M059J (cell line): ENCODE measurements at places on chromosomes 13 and 19.

DNA sequence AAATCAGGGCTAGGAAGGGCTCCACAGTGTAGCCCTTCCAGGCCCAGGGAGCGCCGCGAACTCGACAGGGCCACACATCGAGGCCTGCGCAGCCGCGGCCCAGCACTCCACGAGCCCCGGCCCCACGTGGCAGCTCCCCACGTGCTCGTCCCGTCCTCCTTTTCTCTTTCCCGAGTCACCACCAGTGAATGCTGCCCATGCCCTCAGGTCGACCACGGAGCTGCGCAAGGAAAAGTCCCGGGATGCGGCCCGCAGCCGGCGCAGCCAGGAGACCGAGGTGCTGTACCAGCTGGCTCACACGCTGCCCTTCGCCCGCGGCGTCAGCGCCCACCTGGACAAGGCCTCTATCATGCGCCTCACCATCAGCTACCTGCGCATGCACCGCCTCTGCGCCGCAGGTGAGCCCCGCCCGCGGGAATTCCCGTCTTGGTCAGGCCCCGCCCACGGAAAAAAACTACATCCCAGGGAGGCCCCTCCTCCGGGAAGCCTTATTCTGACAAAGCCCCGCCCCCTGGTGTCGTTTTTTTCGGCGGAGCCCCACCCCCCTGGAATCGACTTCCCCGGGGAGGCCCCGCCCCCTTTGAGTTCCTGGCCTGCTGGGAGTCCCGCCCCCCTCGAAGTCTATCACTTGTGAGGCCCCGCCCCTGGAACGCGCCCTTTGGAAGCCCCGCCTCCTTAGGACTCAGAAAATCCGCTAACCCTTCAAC is 7.0 kb downstream of the HIF3A start:
- DNase-seq = no peak

GRCh38 chr19:29503140-29503758 is 22.5 kb upstream of the VSTM2B start:
- no peak for DNase-seq

GRCh38 chr13:59337070-59337469 is 826.7 kb downstream of the DIAPH3 start:
- DNase-seq = no peak

DNA sequence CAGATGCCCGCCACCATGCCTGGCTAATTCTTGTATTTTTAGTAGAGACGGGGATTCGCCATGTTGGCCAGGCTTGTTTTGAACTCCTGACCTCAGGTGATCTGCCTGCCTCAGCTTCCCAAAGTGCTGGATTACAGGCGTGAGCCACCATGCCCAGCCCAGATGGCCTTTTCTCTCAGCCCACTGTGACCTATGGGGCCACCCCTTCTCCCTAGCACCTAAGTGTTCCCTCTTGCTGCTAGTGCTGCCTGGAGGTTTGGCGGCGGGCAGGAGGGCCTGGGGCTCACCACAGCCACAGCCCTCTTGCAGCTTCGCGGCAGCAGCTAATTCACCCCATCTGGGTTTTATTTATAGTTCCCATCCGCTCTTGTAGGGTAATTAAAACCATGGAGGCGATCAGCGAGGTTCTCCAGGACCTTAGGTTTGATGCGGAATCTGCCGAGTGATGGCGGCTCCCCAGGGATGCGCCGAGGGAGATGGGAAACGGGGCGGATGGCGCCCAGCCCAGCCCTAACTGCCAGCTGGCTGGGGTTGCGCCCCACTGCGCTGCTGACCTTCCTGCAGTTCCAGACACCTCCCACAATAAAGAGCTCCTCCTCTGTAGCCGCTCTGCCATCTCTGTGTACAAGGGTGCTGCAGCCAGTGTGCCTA is 3.3 kb downstream of the REX1BD start:
- no peak for DNase-seq

- DNase-seq = no peak
Measured at GRCh38 chr13:110348309-110349105, 41.4 kb downstream of the COL4A2 start.

- DNase-seq = no peak
Measured at GRCh38 chr13:35478271-35479037, 2.0 kb upstream of the MAB21L1 start.

- DNase-seq = no peak
Measured at GRCh38 chr13:109087916-109088623, 458.7 kb downstream of the MYO16 start.

- peak; percentile 82 for DNase-seq
Measured at GRCh38 chr19:4582980-4583842, 23.7 kb upstream of the SEMA6B start.

- DNase-seq = no peak
Measured at GRCh38 chr13:111955412-111956065, 111.4 kb upstream of the SOX1 start.

DNA sequence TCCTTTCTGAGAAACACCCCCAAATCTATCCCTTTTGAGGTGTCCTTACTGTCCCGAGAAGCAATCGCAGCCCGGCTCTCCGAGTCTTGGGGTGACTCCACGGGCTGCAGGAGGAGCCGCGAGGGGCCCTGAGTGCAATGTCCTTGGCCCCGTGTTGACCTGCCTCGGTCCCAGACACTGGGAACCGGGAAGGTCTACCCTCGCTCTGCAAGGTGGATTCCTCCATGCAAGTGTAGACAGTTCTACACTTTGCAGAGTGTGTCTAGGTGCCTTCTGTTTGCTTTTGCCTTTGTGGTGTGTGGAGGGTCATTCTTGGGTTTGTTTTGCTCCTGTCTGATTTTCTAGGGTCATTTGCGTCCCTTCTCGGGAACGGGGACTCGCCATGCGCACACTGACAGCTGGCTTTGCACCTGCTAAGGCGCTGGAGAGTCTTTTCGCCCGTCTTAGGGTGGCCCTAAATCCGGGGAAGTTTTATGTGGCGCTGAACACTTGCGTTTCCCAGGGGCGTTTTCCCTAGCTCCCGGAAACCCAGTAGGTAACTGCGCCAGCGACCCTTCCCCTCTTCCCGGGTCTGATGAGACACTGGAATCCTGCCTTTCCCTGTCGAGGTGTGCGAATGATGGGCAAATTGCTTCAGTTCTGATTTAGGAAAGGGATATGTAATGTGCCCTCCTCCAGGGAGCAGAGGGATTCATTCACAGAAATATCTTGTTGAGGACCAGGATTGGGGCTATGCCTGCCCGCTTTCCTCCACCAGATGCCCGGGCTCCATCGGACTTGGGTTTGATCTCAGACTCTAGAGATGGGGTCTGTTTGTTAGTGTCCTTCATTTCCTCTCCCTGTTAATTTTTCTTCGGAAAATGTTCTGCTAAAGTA is 755 bp downstream of the SERTM1 start:
- no peak for DNase-seq

DNA sequence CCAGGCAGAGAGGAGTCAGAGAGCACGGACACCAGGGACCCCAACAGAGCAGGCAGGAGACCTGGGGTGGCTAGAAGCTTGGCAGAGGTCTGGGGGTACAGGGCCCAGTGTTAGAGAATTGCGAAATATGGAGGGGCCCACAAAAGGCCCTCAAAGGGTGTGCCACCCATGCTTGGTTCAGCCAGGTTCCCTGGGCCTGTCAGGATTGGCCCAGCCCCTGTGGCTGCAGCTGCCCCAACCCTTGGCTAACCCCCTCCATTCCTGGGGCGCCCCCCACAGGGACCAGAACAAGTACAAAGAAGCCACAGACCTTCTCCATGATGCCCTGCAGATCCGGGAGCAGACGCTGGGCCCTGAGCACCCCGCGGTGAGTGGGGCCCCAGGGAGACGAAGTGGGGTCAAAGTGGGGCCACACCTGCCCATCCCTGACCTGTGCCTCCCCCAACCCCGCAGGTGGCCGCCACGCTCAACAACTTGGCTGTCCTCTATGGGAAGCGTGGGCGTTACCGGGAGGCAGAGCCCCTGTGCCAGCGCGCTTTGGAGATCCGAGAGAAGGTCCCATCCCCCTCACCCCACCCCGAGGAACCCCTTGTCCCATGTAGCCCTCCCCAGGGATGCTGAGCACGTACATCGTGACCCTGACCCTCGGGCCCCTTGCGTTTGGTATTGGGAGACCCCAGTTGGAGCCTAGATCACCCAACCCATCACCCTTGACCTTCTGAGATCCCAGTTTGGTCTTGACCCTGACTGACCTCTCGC is 8.0 kb downstream of the KLC3 start:
- DNase-seq = no peak

DNA sequence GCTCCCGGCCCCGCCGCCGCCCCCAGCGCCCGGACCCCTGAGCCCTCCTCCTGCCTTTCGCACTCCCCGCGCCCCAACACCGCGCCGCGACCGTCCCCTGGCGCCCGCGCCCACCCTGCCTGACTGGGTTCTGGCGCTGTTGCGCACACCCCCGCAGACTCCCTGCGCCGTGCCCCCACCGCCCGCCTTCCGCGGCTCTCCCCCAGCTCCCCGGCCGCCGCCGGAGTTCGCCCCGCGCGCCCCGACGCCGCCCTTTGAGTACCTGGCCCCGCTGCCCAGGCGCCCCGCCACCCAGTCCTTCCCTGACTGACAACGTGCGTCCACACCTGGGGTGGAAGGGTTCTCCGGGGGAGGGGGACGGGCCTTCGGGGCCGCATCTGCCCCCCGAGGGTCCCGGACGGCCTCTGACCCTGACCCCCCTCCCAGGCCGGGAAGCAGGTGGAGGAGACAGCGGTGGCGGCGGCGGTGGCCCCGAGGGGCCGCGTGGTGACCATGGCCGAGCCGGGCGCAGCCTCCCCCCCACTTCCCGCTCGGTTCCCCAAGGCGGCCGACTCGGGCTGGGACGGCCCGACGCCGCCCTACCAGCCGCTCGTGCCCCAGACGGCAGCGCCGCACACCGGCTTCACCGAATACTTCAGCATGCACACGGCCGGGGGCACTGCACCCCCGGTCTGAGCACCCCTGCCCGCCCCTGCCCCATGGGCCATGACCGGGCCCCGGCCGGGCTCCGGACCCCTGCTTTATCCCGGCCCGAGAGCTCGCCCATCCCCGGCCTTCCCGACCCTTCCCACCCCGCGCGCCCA is 1.4 kb upstream of the MEGF8 start:
- DNase-seq = no peak

GRCh38 chr13:39253774-39254173 is 215.5 kb downstream of the NHLRC3 start:
- peak; percentile 5 for DNase-seq

- no peak for DNase-seq
Measured at GRCh38 chr13:98279473-98280175, 102.6 kb upstream of the RNF113B start.

DNA sequence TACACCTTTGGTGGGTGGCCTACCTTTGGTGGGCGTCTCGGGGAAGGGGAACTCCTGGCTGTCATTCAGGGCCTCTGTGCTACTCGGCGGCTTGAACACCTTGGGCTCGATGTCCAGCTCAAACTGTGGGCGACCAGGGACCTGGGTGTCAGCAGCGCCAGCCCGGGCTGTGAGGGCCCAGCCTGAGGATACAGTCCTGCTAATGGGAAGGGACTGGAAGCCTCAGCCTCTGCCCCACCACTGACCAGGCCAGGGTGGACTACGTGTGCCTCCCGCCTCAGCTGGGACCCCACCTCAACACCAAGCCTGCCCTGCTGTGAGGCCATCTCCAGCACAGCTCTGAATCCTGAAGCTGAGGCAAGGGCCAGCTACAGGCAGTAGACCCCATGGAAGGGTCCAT is 7.7 kb downstream of the TMEM259 start:
- DNase-seq = no peak

DNA sequence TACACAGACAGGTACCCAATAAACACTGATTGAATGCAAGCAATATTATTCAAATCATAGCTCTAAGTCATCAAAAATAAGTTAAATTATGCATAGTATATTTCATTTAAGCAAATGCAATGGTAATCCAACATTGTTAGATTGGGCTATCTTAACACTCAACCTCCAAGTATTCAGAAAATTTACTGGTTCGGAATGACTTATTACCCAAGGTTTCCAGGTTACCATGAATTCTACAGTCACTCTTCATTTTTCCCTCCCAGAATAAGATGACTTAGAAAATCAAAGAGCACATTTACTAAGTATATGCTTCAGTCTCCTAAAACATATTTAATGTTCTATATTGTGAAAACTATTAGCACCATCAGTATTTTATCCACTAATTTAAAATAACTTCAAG is 6.0 kb downstream of the UBL3 start:
- DNase-seq = peak; percentile 55

GRCh38 chr13:29991343-29991742 is 140.9 kb upstream of the UBL3 start:
- DNase-seq = peak; percentile 98

GRCh38 chr13:113474179-113474578 is 16.3 kb downstream of the DCUN1D2 start:
- DNase-seq = no peak

DNA sequence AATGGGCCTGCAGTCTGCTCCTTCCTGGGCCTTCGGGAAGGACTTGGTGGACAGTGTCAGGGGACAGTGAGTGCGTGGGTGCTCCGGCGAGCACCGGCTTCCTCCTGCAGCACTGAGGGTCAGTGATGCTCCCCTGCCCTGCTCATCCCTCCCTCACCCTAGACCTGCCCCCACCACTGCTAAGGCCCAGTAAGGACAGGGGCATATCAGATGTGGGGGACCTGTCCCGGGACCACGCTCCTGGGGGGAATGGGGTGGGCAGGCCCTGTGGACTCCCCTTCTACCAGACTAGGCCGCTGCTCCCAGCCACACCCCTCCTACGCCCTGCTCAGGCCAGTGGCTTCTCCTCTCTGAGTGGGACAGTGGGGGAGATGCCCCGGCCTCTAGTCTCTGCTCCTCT is 3.2 kb downstream of the MICOS13 start:
- no peak for DNase-seq

DNA sequence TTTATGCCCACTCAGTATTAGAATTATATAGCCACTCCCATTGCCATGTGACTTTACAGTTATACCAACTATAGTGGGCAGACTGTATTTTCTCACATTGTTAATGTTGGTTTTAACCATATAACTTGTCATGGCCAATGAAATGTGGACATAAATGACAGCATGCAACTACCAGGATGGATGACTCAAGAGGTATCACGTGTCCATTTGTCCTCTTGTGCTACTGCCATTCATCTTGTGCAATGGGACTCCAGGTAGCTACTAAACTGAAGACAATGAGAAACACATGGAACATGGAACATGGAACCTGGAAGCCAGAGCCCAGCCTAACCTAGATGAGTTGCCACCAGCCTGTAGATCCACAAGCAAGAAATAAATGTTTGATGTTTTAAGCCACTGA is 242.7 kb upstream of the IPO5 start:
- no peak for DNase-seq

DNA sequence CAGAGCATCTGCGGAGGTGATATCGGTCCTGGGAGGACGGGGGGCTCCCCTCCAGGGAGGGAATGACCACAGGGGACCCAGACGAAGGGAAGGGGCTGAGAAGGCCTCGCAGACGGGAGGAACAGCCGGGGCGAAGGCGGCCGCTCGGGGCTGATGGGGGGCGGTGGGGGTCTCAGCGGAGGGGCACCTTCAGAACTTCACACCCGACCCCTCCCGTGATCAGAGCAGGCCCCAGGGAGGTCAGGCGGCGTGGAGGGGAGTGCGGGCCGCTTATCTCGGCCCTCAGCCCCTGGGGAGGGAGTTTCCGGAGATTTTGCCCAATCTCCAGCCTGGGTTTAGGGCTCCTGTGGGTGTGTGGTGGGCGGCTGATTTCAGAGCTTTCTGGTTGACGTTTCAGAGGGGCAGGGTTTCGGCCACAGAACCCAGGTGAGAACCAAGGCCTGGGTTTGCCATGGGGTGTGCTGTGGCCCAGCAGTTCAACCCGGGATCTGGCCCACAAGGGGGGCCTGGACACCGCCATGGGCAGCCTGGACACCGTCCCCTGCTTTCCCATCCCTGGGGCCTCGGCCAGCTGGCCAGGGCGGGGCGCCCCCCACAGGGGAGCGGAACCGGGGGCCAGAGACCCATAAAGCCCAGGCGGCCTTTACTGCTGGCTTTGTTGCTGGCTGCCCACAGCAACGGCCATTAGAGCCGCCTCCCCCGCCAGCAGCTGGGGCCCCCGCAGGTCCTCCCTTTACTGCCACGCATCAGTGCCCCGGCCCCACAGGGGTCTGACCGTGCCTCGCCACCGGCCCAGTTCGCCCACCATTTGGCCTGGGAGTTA is 29.0 kb downstream of the ARID3A start:
- no peak for DNase-seq
